Effector memory CD4-positive, alpha-beta T cell (primary cell): ENCODE measurements at places on chromosomes 4 and X.

DNA sequence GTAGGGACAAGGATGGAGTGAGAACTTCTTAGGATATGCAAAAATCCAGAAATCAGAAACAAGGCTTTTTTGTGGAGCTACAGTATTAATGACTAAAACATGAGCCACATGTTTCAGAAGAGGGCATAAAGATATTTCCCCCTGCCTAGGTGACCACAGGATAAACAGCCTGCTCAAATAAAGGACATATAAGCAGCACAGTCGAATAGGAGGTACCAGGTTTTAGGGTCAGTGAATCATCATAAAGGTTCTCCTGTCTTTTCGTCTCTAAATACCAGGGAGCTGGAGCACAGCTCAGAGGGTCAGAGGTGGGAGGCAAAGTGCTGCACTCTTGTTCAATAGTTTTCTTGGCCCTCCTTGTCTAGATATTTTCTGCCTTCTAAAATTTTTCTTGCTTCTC lies 211.9 kb upstream of the HS3ST1 start:
- DNase-seq = no peak

- DNase-seq = no peak
Measured at GRCh38 chrX:150364347-150365050, 1.4 kb downstream of the MAMLD1 start.

DNA sequence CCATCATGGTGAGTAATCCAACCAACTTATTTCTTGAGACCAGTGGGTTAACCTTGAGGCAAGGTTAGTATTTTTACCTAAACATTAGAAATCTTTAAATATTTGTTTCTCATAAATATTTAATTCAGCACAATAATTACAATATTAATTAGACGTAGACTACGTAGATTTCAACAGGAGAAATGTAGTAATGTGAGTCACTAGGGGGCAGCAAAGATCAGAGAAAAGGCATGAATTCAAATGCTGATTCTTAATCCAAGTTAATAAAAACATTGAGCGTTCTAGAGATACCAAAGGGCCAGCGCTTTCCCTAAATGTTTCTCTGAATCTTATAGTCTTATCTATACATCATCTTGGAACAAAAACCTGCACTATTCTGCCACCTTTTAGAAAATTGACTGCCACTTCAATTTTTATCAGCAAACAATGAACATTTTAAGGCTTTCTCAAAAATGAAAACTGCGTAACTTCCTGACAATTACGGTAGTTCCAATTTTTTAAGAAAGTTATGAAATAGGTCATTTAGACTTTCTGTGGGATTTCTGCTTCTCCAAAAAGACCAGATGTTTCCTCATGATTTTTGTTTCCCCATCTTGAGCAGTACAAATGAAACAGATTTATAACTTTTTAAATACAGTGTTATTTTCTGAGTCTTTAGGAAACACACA lies 180.7 kb downstream of the GASK1B start:
- DNase-seq = no peak

- DNase-seq = no peak
Measured at GRCh38 chr4:161815841-161816240, 348.0 kb downstream of the FSTL5 start.

GRCh38 chr4:88757067-88757466 lies 59.4 kb upstream of the NAP1L5 start:
- no peak for DNase-seq

DNA sequence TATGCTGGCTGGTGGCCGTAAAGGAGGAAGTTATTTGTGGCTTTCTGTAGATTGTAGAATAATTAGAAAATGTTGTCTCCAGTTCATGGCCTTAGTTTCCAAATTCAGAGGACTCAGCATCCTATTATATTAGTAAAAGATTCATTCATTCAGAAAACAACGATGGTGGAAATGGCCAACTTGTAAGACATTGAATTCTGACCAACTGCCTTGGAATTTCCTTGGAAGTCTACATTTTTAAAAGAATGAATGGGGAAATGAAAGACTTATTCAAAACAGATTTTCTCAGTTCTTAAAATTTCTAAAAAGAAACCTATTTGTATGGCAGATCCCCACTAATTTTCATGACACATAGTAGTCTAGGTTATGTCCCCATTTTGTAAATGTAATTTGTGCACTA lies 561.5 kb downstream of the ANKRD50 start:
- no peak for DNase-seq

- DNase-seq = no peak
Measured at GRCh38 chr4:7333024-7333780, 101.5 kb downstream of the PSAPL1 start.

GRCh38 chr4:55549888-55550287 lies 3.2 kb upstream of the CLOCK start:
- no peak for DNase-seq

DNA sequence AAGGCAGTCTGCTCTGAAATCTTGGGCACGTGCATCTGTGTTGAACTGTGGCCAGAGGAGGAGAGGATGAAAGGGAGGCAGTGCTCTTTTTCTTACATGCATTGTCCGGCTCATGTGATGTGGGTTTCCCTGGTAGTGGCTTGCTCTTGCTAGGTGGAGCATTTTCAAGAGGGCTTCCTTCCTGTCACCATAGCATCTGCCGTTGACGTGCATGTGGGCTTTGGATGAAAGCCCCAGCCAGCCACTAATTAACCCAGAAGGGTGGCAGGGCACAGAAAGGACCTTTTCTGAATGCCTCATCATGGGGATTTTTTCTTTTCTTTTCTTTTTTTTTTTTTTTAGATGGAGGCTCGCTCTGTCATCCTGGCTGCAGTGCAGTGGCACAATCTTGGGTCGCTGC lies 121.3 kb downstream of the GPR143 start:
- peak; percentile 2 for DNase-seq

DNA sequence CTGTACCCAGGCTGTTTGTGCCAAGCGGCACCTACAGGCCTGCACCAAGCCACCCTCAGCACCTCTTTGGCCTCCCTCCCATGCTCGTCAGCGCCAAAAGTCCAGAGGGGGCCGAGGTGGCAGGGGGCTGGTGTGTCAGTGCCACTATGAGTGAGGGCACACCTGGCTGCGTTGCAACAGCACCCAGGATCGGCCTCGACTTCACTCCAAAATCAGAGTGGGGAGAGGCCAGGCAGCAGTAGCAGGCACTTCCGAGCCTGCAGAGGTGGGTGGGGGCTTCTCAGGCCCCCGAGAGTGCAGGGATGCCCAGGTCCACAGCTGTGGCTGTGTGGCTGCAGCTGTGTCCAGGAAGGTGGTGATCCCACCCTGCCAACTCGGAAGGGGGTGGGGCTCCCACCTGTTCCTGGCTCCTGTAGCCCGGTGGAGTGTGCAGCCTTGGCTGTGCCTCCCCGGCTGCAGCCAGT lies 58.5 kb downstream of the PPA2 start:
- DNase-seq = no peak

GRCh38 chrX:154718616-154719015 lies 32.3 kb downstream of the GAB3 start:
- no peak for DNase-seq

DNA sequence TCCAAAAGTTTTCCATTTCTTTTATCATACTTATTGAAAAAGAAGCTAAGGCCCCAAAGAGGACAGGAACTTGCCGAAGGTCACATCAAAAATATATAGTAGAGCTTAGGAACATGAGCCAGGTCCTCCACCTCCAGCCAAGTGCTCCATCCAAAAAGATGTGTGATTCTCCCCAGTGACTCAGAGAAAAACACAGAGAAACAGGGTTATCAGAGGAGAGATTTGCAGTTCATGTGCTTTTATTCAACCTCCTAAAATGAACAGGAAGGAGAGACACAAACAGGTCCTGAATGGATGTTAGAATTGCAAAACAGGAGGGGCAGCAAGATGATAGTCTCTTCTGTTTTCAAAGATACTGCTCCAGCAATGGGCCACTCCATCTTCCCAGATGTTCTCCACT lies 19.6 kb upstream of the FGF16 start:
- DNase-seq = no peak

DNA sequence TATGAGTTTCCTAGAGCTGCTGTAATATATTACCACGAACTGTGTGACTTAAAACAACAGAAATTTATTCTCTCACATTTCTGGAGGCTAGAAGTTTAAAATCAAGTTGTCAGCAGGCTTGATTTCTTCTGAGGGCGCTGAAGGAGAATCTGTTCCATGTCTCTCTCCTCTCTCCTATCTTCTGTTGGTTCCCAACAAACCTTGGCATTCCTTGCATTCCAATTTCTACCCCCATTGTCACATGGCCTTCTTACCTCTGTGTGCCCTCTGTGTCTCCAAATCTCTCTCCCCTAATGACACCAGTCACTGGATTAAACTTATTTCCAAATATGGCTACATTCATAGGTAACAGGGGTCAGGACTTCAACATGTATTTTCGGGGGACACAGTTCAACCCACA lies 672.7 kb downstream of the RPA4 start:
- DNase-seq = no peak

DNA sequence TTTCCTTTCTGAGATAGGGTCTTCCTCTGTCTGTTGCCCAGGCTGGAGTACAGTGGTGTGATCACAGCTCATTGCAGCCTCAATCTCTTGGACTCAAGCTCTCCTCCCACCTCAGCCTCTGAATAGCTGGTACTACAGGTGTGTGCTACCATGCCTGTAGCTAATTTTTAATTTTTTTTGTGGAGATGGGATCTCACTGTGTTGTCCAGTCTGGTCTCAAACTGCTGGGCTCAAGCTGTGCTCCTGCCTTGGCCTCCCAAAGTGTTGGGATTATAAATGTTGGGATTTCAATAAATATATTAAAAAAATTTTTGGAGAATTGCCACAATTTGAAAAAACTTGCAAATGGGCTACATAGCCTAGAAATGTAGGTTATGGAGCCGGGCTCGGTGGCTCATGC lies 18.5 kb downstream of the RAPGEF2 start:
- DNase-seq = no peak

GRCh38 chr4:173827707-173828106 lies 297.7 kb upstream of the HAND2 start:
- DNase-seq = no peak

GRCh38 chr4:42371305-42372252 lies 25.7 kb upstream of the SHISA3 start:
- no peak for DNase-seq

DNA sequence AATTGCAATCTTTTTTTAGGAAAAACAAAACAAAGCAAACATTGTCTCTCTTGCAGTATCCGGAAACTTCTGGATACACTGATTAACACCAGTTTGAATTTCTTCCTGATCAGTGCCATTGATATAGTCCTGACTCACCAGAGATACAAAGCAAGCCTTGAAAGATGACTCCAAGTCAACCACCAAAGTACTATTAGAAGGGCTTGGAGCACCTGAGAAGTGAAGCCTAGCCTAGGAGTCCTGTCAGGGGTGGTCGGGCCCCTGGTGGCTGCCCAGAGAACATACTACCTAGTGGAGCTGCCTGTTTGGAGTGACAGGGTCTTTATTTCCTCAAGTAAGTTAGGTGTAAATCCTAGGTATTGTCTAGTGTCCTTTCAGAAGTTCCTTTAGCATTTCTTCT lies 593.2 kb downstream of the ZNF674 start:
- DNase-seq = no peak

DNA sequence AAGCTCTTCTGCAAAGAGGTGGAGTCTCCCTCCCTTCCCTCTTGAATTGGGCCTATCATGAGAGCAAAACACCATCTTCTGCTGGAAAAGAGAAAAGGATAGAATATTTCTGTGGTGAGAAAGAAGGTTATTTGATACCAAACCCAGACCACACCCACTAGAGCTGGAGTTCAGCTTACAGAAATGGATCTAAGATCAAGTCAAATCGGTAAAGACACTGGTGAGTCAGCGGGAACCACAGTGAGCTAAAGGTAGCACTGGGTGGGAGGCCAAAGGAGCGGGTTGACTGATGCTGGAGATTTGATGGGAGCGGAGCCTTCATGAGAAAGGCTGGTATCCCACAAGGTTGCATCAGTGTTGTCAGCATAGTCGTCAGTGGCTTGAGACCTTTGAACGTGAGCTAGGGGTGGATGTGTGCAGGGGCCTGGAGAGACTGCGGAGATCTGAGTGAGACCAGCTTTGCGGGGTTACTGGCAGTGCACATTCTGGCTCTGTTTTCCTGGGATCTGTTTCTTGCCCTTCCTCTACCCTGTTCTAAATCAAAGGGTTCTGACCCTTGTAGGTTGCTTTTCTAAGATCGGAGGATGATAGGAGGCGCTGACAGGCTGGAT lies 106.4 kb upstream of the SCOC start:
- DNase-seq = no peak

DNA sequence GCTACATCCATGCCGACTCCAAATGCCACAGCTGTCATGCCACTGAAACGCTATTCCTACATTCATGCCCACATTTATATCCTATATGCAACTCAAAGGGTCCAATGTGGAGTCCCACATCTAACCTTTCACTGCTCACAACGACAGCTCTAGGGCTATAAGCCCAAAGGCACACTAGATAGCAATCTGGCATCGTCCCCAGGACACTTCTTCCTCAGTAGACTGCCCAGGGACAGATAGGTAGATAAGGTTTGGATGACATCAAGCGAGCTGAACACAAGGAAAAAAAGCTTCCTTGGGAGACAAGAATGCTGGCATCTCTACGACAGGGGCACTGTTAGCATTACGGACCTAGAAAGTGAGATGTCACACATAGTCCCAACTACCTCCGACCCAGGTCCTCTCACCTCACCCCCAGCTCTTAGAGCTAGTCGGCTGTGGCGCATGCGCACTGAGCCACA lies 685 bp downstream of the RAB9B start:
- DNase-seq = peak; percentile 32

- DNase-seq = no peak
Measured at GRCh38 chrX:42128020-42128419, 204.7 kb upstream of the CASK start.

- DNase-seq = no peak
Measured at GRCh38 chrX:135625995-135626394, 87.4 kb upstream of the CT45A1 start.

DNA sequence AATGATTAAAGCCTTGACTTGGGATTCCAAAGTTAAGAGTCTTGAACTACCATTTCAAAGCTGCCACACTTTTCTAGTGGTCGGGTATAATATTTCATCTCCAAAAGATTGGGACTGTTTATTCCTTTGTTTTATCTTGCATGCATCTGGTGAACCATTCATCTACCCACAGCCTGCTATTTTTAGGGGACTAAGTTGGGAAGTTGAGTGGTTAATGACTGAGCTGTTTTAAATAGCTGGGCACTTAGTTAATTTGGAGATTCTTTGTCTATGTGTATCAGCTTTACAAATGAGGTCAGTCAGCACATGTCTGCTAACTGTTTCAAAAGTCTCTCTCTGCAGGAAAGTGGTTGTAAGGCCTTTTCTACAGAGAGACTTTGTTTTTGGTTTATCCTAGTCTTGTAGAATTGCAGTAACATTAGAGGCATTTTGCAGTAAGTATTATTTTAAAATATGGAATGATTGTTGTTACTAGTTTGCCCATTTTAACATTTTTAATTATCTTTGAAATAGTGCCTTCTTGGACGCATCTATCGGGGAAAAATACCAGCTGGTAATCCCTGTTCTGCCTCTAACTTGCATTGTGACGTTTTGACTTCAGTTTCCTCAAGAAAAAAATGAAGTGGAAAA lies 8.2 kb downstream of the BMP2K start:
- no peak for DNase-seq

DNA sequence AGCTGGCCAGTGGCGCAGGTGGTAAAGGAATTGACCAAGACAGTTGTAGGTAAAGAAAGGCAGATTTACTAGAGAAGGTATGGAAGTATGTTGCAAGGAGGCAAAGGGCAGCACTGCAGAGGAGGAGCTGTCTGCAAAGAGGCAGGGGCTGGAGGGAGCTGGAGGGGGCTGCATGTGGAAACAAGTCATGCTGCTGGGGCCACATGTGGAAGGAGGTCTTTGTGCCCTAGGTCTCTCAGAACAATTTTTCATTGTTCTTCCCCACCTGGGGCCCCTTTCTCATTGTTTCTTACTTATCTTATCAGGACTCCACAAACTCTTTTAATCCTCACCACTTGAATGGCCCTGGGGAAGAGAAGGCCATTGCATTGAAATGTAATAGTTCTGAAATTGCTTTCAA lies 144.8 kb upstream of the PLAC1 start:
- no peak for DNase-seq
